ENCODE measurements at places on chromosomes 16 and 17. TPM values are rescaled to one million over a fixed set of nuclear protein-coding genes. Genes with fewer than 3 reads are reported as not detected.

DNA sequence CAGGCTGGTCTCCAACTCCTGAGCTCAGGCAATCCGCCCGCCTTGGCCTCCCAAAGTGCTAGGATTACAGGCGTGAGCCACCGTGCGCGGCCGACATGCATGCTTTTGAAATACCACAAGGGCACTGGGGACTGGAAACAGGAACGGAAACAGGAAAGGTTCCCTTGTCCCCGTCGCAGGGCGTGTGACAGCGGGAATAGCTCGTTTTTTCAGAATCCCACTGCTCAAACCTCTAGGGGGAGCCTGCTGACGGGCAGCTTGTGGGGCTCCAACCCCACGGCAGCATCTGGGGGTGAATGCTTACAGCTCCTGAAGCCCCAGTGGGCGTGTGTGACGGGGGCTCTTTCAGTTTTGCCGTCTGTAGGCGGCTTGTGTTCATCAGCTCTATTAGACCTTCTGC is 18.8 kb upstream of the ASGR2 start:
- DNase-seq, result no peak

Gene ZG16B
- polyA plus RNA-seq, result 0.47 TPM

Gene OR1F1
- polyA plus RNA-seq, result not detected

- DNase-seq, result no peak
Observed at GRCh38 chr17:44575403-44575802, 18.1 kb downstream of the FZD2 start.

GRCh38 chr16:27436921-27437650 is 35.1 kb downstream of the IL21R start:
- DNase-seq, result no peak
